ENCODE measurements at places on chromosomes 6 and 20.

GRCh38 chr6:75307364-75308004 lies 22.9 kb upstream of the TMEM30A start:
- no peak for DNase-seq

DNA sequence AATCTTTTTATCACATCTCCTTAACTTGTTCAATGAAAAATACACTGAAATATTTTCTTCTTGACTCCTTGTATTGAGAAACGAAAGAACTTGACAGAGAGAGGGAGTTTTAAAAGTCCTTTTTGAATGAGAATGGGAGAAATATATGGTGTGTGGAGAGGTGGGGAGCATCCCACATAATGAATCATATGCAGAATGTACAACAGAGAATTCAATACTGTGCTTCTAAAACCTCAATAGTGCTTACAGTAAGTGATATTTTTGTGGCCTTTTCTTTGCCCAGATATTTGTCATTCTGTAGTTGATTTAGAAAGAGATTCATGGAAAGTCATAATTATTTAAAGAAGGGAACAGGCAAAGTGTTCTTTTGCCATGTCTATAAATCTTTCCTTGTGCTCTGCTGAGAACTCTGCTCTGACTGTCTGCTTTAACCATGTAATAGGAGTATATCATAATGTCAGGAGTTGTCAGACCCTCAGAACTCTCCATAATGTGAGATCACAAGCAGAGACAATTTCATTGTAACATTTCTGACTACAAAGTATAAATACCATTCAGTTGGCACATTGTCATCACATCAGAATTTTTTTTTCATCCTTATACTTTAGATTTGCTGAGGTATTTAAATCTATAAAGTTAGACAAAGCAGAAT lies 32.8 kb upstream of the HS3ST5 start:
- no peak for DNase-seq

GRCh38 chr6:92942549-92942948 lies 476.8 kb downstream of the EPHA7 start:
- DNase-seq = no peak

- no peak for DNase-seq
These were observed 10.4 kb downstream of the DEFB129 start for GRCh38 chr20:237489-237888.

- no peak for DNase-seq
These were observed 312.4 kb downstream of the CDKAL1 start for GRCh38 chr6:20846602-20847028.

DNA sequence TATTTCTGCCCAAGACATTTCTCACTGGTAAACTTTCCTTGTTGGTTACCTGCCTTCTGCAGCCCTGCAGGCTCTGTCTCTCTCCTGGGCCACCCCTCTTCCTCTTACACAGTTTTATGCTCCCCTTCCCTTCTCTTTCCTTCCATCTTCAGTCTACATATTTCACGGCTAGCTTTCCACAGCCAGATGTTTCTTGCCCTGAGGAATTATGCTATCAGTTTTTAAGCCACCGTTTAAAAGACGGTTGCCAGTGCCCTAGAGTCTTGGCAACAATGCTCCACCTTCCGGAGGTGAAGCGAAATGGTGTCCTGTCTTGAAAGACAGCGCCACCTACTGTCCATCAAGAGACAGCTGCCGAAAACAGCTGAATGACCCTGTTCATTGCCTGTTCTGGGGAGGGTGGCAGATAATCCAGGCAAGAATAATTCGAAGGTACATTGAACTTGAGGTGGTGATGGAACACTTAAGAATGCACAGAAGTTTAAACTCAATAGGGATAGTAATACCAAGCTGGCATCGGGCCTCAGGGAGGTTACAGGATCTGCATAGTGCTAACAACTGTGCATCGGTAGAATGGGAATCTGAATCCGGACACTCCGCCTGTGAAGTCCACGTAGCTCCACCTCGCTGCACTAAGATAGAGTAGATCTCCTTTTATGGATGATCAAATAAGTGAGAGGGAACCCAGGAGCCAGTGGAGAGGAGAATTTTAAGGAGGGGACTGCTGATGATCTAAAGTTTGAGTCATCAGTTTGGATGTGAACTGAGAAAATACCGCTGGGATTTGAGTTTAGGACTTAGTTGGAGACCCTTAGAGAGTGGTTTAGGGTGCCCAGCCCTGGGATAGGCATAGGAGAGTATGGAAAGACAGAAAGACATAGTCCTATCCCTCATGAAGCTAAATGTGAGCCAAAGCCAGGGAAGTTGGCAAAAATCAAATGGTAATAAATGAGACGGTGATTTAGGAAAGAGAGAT lies 4.8 kb upstream of the TRIM40 start:
- DNase-seq = peak; percentile 47

DNA sequence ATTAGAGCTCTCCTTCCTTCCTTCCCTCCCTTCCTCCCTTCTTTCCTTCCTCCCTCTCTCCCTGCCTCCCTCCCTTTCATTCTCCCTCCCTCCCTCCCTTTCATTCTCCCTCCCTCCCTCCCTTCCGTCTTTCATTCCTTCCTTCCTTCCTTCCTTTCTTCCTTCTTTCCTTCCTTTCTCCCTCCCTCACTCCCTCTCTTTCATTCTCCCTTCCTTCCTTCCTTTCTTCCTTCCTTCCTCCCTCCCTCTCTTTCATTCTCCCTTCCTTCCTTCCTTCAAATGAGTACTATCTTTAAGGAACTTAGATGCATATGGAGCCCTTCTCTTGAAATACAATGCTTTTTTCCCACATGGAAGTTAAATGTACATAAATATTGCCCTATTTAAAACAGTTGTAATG lies 20.9 kb upstream of the PTPRK start:
- no peak for DNase-seq

Data from SK-N-MC (cell line).